Ovary (tissue), 10 donors: ENCODE measurements at places on chromosomes 2 and 18. TPM values are rescaled to one million over a fixed set of nuclear protein-coding genes. Genes with fewer than 3 reads are reported as not detected.

GRCh38 chr2:109290887-109291643, 162.1 kb downstream of the SH3RF3 start:
- no peak overlapping the region for H3K4me3 ChIP-seq
- DNase-seq: peak; percentile 60
- no peaks in the 10 kb centered on the region for H3K27me3 ChIP-seq
- H3K36me3 ChIP-seq: no peaks in the 10 kb centered on the region
- peaks cover 7% of the 10 kb centered on the region for H3K4me1 ChIP-seq

DNA sequence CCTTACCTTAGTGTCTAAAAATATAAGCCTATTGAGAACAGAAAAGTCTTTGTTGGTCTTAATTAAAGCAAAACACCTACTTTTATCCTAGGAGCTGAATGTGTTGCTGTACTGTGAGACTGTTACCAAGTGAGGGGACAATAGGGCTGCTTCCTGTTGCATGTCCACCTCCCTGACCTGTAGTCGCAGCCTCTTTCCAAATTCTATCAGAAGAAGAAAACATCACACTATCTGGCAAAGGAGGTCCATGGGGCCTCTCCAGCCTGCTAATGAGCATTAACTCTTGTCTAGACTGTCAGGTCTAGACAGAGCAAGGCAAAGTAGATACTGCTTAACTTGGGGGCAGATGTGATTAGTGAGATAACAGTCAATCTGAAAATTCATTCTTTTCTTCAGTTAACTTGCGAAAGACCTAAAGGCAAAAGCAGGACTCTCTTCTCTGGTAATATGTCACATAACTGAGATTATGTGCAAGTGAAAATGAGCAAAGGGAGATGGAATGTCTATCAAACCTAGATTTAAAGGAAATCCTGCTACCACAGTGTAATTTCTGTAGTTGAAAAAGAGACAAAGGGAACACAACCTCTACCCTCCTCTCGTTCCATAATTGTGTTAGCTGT, 66.9 kb downstream of the CDH20 start:
- no peak for DNase-seq
- no peaks in the 10 kb centered on the region for H3K4me1 ChIP-seq
- H3K4me3 ChIP-seq: no peak overlapping the region
- H3K36me3 ChIP-seq: no peaks in the 10 kb centered on the region

The ANKRD30BL gene
- total RNA-seq: 1.4 TPM

The SMYD5 gene
- 18.2 TPM for total RNA-seq

DNA sequence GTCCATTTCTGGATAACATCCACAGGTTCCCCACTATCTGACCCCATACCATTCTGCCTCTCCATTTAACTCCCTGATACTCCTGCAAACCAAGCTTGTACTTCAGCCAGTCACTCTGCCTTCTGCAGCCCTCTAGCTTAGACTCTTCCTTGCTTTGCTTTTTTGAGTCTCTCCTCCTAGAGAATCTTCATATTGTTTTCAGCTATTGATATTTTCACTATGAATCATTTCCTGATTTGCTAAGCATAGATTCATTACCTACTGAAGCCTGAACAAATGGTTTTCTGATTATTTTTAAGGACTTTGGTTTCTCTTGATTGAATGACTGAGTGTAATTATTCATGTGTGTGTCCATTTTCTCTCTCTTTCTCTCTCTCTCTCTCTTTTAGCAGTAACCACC, 2102.3 kb upstream of the CELF4 start:
- H3K36me3 ChIP-seq: no peaks in the 10 kb centered on the region
- H3K4me3 ChIP-seq: no peak overlapping the region
- no peaks in the 10 kb centered on the region for H3K4me1 ChIP-seq
- no peak for DNase-seq
- no peaks in the 10 kb centered on the region for H3K27me3 ChIP-seq

GRCh38 chr2:228673876-228674554, 492.5 kb upstream of the SPHKAP start:
- H3K27me3 ChIP-seq: no peaks in the 10 kb centered on the region
- no peaks in the 10 kb centered on the region for H3K36me3 ChIP-seq
- no peak for DNase-seq

DNA sequence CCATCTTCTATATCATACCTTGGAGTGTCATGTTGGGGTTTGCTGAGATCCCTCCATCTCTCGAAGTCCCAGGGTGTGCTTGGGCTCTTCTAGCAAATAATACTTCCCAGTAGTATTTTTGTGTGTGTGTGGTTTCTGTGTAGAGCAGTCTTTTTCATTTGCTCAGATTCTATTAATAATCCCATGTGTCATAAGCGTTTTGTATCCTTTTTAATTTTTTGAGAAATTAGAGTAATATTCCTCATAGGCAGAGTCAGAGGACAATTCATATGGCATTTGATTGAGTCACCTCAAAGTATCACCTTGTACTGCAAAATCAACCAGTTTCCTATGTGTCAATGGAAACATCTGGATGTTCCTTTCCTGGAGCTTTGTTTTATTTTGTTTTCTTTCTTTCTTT, 37.4 kb upstream of the PPP1R1C start:
- no peaks in the 10 kb centered on the region for H3K27me3 ChIP-seq
- no peaks in the 10 kb centered on the region for H3K4me1 ChIP-seq
- H3K36me3 ChIP-seq: no peaks in the 10 kb centered on the region
- no peak for DNase-seq
- H3K27ac ChIP-seq: no peak overlapping the region
- no peak overlapping the region for H3K4me3 ChIP-seq

- DNase-seq: no peak
- H3K36me3 ChIP-seq: no peaks in the 10 kb centered on the region
- no peaks in the 10 kb centered on the region for H3K27me3 ChIP-seq
- no peak overlapping the region for H3K27ac ChIP-seq
These were observed 97.3 kb downstream of the MMADHC start for GRCh38 chr2:149490296-149490695.

- peaks cover 1% of the 10 kb centered on the region for H3K4me1 ChIP-seq
- DNase-seq: no peak
- no peaks in the 10 kb centered on the region for H3K36me3 ChIP-seq
These were observed 25.2 kb upstream of the HNMT start for GRCh38 chr2:137939026-137939425.

The CD207 gene
- not detected for total RNA-seq

The COL6A3 gene
- total RNA-seq: 479 TPM

DNA sequence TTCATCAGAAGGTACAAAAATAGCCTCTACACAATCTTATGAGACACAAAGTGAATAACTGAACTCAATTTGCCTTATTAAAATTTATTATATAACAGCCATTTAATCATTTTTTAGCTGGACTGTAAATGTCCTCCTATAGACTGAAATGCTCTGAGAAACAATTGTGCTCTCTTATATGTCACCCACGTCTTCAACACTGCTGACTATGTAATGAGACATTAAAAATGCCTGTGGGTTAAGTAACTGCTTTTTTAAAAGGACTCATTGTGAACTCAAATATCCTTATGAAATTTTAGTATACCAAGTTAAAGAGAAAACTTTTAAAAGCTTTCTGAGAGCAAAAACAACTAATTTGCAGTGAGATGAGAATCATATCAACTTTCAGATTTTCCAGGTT, 10.4 kb upstream of the GALNT1 start:
- H3K4me3 ChIP-seq: no peak overlapping the region
- H3K27ac ChIP-seq: no peak overlapping the region
- no peak for DNase-seq
- no peaks in the 10 kb centered on the region for H3K4me1 ChIP-seq
- H3K27me3 ChIP-seq: no peaks in the 10 kb centered on the region
- H3K36me3 ChIP-seq: no peaks in the 10 kb centered on the region

The DSEL gene
- 9.5 TPM for total RNA-seq

- H3K36me3 ChIP-seq: no peaks in the 10 kb centered on the region
- no peak overlapping the region for H3K27ac ChIP-seq
- H3K4me1 ChIP-seq: peaks cover 1% of the 10 kb centered on the region
- no peak overlapping the region for H3K4me3 ChIP-seq
- H3K27me3 ChIP-seq: peaks cover 10% of the 10 kb centered on the region
- DNase-seq: no peak
These were observed 8.3 kb downstream of the EVX2 start for GRCh38 chr2:176075481-176075880.
